ENCODE measurements at places on chromosomes 1 and 21.
A peak's percentile ranks its signal among the peaks of the same experiment; 100 is the strongest.

- peak; percentile 3 for DNase-seq
These were observed 358.1 kb downstream of the LRRIQ3 start for GRCh38 chr1:73839922-73840321.

DNA sequence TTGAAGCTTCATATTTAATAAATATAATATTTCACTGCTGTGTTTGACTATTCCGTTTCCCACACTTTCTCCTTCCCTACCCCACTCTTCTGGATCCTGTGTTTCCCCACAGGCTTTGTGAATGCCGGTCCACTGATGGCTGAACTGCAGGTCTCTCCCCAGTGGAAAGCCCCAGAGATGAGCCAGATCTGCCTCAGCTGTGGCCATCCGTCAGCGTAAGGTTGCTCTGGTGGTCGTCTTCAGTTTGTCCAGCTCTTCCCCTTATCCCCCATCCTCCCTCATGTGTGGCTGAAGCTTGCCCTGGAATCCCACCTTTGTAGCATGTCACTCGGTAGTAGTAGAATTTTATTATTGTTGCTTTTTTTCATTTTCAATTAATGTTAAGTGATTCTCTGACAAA lies 11.4 kb downstream of the SMAP2 start:
- DNase-seq = no peak

DNA sequence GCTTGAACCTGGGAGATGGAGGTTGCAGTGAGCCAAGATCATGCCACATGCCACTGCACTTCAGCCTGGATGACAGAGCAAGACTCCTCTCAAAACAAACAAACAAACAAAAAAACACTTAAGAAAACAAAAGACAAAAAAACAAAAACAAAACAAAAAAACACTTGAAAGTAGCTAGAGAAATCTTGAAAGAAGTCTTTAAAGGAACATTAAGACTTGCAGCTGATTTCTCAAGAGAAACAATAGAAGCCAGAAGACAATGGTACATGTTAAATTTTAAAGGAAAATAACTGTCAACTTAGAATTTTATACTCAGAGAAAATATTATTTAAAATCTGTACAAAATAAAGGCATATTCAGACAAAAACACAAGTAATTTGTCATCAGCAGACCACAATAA lies 71.3 kb downstream of the HLX start:
- DNase-seq = no peak

DNA sequence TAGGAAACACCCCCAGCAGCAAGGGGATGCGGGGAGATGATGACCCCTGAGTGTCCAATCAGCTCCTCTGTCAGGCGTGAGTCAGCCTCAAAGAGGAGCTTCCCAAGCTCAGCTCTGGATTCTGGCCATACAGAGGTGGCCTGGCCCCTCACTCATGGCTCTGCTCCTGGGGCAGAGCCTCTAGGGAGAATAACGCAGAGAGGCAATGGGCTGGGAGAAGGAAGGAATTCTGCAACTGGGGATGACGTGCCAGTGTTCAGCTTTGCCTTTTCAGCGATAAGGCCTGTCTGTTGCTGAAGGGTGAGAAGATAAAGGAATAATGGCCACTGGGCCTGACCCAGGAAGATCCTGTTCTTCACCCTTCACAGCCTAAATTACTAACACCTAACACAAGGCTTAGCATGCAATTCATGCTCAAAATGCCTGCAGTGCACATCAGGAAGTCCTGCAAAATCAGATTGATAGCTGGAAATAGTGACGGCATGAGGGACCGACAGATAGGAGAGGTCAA lies 92.2 kb downstream of the TBX19 start:
- no peak for DNase-seq

- no peak for DNase-seq
These were observed 7.7 kb downstream of the AIM2 start for GRCh38 chr1:159068886-159069285.

DNA sequence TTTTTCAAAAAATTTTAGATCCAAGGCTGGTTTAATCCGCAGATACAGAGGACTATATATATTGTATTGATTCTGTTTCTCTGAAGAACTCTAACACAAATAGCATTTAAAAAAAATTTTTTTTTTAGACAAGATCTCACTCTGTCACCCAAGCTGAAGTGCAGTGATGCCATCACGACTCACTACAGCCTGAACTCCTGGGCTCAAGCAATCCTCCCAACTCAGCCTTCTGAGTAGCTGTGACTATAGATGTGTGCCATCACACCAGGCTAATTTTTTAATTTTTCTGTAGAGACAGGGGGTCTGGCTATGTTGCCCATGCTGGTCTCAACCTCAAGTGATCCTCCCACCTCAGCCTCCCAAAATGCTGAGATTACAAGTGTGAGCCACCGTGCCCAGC lies 3.0 kb downstream of the ANKRD45 start:
- DNase-seq = peak; percentile 31
